ENCODE measurements at places on chromosomes 13 and 19.
A peak's percentile ranks its signal among the peaks of the same experiment; 100 is the strongest.

DNA sequence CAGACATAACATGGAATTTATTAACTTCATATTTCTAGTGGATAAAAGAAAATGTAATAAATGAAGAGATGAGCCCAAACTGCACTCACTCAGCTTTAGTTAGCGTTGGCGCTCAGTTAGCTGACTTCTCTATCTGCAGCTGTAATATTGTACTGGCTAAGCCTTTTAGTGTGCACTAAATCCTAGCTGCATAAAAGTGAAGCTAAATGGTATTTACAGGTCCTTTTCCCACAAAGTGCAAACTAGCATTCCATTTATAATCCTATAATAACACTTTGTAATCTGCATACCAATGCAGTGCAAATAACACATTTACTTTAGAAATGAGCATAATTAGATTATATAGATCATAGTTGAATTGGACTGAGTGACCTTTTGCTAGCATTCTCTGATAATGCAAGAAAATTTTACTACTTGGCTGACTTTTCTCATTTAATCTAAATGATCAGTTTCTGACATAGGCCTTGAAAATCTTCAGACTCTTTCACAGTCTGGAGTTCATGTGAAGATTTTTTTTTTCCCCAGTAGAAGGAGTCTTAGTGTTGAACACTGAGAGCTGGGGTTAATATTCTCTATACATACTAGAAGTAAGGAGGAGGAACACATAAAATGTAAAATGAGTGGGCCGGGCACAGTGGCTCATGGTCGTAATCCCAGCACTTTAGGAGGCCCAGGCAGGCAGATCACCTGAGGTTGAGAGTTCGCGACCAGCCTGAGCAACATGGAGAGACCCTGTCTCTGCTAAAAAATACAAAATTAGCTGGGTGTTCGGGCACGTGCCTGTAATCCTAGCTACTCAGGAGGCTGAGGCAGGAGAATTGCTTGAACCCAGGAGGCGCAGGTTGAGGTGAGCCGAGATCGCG is 1426.4 kb downstream of the PCDH9 start:
- no peak for DNase-seq

DNA sequence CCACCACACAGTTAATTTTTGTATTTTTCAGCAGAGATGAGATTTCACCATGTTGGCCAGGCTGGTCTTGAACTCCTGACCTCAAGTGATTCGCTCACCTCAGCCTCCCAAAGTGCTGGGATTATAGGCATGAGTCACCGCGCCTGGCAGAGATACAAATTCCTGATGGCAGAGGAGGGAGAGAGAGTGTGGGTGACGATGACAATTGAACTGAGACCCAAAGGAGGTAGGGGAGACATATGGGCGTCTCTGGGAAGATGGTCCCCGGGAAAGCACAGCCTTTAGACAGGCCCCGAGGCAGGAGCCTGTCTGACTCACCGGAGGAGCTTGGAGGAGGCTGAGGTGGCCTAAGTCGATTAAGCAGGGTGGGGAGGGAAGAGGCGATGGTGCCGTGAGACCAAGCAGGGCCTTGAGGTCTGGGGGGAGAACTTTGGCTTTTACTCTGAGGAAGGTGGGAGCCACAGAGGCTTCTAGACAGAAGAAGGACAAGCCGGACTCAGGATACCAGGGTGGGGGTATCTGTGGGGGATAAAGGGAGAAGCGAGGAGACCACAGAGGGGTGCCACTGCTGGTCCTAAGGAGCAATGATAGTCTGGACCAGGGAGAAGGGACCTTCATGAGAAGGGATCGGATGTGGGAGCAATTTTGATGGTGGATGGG is 38.2 kb downstream of the ARRDC2 start:
- DNase-seq, result no peak

DNA sequence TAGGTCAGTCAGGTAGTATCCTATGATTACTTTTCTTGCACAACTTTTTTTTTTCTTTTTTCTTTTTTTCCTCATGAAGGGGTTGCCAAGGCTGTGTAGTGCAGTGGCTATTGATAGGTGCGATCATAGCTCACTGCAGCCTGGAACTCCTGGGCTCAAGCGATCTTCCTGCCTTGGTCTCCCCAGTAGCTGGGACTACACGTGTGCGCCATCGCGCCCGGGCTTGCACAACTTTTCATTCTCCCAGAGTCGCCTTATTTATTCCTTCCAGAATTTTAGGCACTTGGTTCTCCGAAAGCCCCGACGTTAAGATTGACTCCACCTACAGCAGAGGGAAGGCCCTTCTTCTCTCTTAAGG is 867 bp upstream of the ZNF613 start:
- no peak for DNase-seq

GRCh38 chr13:46468570-46469463 is 81.8 kb upstream of the RUBCNL start:
- no peak for DNase-seq

- DNase-seq, result no peak
These were observed 59.7 kb downstream of the DLEU7 start for GRCh38 chr13:50783717-50784290.

- DNase-seq, result no peak
These were observed 63.0 kb upstream of the ZNF536 start for GRCh38 chr19:30309176-30309575.

DNA sequence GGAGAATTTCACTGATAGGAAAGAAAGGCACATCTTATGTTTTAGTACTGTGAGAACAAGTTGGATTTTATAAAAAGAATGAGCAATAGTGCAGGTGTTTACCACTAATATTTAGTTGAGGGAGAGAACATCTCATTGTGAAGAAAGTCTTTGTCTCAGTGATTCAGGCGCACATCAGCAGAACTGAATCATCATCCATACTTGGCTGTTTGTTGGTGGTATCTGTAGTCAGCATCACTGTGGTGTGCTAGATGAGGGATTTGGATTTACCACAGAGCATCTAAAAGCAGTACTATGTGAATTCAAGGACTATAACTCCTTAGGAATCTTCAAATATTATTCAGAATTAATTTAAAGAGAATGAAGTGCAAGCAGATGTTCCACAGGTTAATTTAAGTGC is 1380.5 kb upstream of the ATXN8OS start:
- no peak for DNase-seq

GRCh38 chr13:42420304-42420703 is 148.4 kb downstream of the AKAP11 start:
- DNase-seq, result no peak

- DNase-seq, result peak; percentile 61
These were observed 164.6 kb upstream of the TSHZ3 start for GRCh38 chr19:31513841-31514240.

- DNase-seq, result no peak
These were observed 208.3 kb upstream of the PCDH9 start for GRCh38 chr13:67438465-67438864.

DNA sequence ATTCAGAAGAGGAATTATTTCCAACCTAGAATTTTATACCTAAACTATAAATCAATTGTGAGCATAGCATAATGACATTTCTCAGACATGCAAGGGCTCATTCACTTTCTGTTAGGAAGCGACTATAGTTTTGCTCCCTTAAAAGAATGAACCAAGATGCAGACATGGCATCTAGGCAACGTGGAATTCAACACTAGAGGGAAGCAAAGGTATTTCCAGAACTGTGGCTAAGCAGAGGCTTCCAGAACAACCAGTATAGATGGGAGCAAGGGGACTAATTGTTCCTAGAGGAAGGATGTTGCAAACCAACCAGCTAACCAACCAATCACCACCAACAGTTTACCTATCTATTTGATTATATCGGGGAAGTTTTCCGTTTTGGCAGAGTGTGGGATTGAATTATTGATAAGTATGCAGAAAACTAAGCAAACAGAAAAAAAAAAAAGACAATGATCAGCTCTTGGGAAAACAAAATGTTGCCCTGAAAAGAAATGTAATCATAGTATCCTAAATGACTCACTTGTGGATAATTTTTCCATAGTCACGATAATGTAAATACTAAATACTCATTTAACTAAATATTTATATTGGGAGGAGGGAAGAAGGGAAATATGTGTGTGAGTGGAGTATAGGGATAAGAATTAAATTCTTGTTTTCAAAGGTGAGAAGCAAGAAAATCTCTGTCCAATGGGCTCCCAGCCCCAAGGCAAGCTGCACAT is 21.1 kb downstream of the ARL11 start:
- no peak for DNase-seq

DNA sequence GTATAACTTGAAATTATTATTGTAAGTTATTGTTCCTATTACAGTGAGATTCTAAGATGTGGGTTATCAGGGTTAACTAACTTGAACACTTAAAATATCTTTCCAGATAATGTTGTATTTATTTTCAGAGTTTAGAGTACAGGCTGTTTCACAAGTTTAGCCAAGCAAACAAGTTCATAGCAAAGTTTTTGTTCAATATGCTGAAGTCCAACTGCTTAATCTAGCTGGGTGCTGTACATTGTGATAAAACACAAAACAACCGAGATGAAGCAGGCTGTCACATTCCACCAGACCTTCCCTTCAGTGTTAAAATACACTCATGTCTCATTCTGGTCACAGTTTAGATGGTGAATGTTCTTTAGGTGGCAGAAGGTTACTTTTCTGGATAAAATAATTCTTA is 148.0 kb upstream of the PCDH20 start:
- DNase-seq, result no peak

GRCh38 chr19:4084547-4084877 is 17.8 kb upstream of the ZBTB7A start:
- no peak for DNase-seq

DNA sequence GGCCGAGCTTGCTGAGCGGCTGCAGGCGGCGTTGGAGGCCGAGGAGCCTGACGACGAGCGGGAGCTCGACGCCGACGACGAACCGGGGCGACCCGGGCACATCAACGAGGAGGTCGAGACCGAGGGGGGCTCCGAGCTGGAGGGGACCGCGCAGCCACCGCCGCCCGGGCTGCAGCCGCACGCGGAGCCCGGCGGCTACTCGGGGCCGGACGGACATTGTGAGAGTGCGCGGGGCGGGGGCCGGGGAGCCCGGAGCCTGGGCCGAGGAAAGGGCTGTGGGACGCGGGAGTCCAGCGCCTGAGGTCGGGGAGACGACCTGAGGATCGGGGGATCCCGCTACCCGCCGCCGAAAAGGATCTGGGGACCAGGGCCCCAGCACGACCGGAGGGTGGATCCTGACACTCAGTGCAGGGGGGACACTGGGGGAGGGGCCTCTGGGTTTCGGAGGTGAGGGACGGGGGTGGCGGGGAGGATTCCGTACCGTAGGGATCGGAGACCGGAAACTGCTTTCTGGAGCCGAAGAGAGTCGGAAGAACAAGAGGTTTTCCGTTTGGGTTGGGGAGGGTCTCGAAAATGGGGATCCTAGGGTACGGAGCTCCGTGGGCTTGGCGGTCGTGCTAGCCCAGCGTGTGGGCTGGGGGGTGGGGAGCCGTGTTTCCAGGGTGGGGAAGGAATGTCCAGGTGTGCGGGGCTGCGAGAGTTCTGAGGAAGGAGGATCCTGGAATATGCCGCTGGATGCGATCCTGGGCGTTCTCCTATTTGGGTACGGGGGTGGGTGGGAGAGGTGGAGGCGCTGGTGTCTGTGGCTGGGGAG is 616 bp downstream of the HNRNPUL1 start:
- no peak for DNase-seq

- DNase-seq, result no peak
These were observed at the start of gene ADAMTSL5 for GRCh38 chr19:1512671-1513498. Gene ADAMTSL5, minus strand, starts transcription at chr19:1513019. Its CDS starts 2,076 bp downstream, at chr19:1510943.

DNA sequence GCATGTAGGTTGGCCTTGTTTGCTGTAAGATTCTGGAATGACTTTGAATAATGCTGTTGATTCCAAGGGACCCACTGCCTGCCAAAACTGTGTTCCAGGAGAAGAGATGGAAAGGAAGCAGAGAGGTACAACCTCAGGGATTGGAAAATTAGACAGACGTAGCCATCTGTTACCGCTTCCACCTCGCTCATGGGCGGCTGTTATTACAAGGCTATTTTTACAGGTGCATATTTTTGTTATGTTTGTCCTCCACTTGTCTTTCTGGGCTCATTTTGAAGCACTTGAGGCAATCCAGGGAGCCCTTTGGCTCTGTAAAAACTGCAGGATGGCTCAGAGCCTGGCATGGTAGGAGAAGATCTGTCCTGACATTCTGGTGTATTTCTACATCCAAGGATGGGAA is 276.4 kb upstream of the TMTC4 start:
- no peak for DNase-seq

GRCh38 chr13:56335775-56336174 is 804.9 kb upstream of the PRR20A start:
- no peak for DNase-seq

- DNase-seq, result no peak
These were observed 69.8 kb downstream of the KCTD12 start for GRCh38 chr13:76816394-76816793.

DNA sequence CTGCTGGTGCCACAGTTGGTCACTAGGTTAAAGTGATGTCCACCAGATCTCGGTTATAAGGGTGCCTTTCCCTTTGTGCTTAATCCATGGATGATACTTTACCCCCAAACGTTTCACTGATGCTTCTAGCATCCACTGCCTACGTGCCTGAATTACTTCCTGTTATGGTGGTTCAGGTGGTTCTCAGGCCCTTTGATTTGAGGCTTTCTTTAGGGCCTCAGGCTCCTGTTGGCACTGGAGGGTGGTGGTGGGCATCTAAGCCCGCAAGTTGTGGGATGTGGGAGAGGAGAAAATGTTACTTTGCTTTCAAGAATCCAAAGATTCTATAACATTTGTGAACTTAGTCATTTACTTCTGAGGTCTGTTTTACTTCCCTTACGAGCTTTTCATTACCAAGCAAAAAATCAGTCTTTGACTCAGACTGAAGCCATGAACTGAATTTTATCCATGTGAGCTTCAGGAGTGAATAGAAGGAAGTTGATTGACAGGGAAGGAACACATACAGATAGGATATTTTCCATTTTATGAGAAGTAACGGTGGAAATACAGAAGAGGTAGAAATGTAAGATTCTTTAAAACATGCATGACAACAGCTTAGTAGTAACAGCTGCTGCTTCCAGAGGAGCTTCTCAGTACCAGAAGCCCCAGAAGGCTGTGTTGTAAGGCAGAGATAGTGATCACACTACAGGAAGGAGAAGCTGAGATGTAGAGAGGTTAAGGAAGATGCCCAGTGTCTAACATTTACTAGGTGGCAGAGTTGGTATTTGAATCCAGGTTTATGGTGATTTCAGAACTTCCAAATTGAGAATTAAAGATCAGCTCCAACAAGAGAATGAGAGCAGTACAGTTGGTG is 65.0 kb downstream of the ARHGEF7 start:
- no peak for DNase-seq

DNA sequence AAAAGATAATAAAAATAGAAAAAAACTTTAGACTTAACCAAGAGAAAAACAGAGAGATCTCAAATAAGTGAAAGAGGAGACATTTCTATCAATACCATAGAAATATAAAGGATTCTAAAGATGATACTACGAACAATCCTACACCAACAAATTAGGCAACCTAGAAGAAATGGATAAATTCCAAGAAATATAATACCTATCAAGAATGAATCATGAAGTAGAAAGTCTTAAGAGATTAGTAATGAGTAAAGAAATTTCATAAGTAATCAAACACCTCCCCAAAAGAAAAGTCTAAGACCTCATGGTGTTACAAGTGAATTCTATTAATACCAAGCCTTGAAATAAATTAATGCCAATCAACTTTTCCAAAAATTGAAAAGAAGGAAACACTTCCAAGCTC is 1584.5 kb upstream of the MIR17HG start:
- no peak for DNase-seq

DNA sequence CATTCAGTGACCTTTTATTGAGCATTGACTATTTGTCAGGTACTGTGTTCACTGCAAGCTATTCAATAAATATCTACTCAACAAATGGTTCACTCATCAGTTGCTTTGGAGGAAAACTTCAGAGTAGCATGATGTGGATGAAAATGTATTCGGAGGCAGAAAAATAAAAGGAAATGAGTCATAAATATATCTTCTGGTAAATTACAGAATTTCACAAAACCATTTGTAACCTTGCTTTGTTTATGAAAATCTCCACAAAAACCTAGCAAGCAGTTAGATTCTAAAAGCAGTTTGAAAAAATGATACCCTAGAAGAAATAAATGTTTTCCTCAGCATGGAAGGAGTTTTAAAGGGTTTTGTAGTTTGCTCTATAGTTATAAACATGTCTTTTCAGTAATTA is 399.6 kb downstream of the LMO7 start:
- no peak for DNase-seq
